Activated B cell treated with CpG ODN at 0.5 μM for 24 hours (primary cell): ENCODE measurements at places on chromosomes 6 and 20.

GRCh38 chr6:39953076-39953618, 18.9 kb upstream of the MOCS1 start:
- no peak for DNase-seq

- no peak for DNase-seq
Observed at GRCh38 chr6:157424491-157425020, 43.6 kb downstream of the ZDHHC14 start.

DNA sequence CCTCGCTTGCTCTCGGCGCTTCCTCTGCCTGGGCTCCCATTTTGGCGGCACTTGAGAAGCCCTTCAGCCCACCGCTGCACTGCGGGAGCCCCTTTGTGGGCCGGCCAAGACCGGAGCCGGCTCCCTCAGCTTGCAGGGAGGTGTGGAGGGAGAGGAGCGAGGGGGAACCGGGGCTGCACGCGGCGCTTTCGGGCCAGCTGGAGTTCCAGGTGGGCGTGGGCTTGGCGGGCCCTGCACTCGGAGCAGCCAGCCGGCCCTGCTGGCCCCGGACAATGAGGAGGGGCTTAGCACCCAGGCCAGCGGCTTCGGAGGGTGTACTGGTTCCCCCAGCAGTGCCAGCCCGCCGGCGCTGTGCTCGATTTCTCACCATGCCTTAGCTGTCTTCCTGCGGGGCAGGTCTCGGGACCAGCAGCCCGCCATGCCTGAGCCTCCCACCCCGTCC, 10.2 kb upstream of the SRPK1 start:
- DNase-seq: no peak

DNA sequence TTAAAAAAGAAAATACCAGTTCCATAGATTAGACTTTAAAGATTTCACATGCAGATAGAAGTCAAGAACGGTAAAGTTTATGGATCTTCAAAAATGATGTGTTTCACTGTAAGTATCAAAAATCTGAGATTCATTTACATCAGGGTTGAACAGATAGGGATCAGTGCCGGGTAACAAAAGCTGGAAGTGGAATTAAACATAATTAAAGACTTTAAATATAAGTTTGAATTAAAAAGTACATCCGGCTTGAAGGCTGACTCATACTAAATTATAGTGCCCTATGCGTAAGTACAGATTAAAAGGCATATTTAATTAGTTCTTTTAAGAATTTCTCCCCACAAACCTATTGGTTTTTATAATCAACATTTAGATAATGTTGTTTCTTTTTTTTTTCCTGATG, 312.7 kb downstream of the PRL start:
- DNase-seq: no peak

DNA sequence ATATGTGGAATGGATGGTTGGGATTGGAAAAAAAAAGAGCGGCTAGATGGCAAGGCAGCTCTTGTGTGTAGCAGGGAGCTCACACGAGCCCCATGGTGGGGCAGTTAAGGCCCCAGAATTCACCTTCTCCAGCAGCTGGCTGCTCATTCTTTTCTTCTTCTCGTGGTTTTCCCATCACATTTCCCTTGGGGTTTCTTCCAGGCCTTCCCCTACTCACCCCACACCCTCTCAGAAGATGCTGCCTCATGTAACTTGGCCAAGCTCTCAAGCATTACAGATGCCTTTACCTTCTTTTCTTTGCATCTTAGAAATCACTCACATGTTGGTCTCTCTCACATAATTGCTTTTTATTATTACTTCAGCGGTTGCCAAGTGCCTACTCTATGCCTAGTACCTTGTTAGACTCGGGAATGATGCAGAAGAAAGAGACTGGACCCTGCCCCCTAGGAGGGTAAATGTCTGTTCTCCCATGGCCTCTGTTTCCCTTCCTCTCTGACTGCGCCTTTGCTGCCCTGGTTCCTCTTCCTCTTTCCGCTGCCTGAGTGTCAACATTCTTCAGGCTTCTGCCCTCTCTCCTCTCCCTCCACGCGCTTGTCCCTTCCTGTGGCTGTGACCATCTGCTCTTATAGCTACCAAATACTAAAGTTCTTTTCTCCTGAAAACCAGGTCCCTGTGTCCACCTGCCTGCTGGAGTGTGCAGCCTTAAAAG, 28.6 kb downstream of the PPARD start:
- no peak for DNase-seq

DNA sequence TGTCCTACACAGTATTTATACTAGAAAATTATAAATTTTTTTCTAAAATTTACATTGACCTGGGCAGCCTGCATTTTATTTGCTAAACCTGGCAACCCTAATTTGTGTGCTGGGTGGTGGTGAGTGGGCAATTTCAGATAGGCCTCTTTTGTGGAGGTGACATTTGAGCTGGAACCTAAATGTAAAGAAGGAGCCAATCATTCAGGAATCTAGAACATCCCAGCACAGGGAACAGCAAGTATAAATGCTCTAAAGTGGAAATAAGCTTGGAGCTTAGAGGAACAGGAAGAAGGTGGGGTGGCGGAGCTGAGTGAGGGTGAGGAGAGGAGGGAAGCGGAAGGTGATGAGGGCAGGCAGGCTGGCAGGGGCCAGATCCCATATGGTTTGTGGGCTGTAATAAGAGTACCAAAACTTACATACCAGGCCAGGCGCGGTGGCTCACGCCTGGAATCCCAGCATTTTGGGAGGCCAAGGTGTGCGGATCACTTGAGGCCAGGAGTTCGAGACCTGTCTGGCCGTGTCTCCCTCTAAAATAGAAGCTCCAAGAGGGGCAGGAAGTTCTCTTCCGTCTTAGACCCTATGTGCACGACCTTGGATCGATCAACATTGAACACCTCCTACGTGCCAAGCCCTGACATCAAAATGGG, 549 bp upstream of the CSE1L start:
- DNase-seq: no peak

DNA sequence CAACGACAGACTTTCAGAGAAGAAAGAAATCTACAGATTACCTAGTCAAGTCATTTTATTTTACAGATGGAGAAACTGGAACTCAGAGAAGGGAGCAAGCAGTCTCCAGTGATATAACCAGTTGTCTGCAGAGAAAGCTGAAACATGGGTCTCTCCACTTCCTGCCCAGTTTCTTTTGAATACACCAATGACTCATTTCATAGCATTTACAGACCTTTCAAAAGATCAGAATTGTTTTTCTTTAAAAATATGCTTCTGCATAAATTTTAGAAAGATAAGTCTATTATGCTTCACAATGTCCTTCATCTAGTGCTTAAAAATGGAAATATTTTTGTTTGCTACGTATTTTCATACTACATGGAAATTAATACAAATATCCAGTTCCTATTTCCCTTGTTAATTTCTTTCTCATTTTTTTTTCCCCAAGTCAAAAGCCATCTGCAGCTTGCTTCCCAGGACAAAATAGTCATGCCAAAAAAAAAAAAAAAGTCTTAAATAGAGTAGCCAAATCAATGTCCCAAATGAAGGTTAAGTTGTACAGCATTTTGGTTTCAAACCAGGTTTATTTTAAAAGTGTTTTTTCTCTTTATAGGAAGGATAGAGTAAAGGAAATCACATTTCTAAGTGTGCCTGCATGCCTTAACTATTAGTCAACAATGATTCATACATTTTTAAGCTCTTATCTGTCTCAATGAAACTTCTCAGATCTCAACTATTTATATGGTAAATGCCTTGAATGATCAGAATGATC, 36.9 kb downstream of the ARHGAP18 start:
- DNase-seq: no peak
